ENCODE measurements at places on chromosomes 3 and 15. TPM values are rescaled to one million over a fixed set of nuclear protein-coding genes. Genes with fewer than 3 reads are reported as not detected.

CSPG5 gene
- 3.3 TPM for total RNA-seq

RHO gene
- total RNA-seq: not detected

ZNF80 gene
- total RNA-seq: not detected

LAMB2 gene
- 118 TPM for total RNA-seq

GRCh38 chr3:42033741-42034140, 57.4 kb upstream of the TRAK1 start:
- no peak for DNase-seq
- H3K27ac ChIP-seq: peak overlapping the region; percentile 44
- H3K36me3 ChIP-seq: 0 out of 2 replicates have a peak, but pooled peaks cover 12% of the 10 kb centered on the region
- H3K4me3 ChIP-seq: no peak overlapping the region

DNA sequence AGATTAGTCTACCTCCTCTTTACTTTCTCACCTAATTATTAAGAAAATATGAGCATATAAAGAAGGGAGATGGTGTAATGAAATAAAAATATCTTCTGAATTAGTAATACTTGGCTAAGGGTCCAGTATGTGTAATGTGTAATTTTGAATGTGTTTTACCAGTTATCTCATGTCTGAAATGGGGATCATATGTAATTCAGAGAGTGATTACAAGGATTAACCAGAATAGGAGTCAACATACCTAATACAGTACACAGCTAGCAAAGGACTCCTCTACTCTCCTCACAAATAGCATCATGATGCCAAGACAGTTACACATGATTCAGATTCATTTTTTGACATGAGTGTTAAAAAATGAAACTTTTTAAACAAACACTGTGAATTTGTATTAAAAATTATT, 570.4 kb downstream of the SI start:
- no peaks in the 10 kb centered on the region for H3K36me3 ChIP-seq
- no peak for DNase-seq
- H3K4me1 ChIP-seq: no peaks in the 10 kb centered on the region
- H3K27ac ChIP-seq: no peak overlapping the region

DNA sequence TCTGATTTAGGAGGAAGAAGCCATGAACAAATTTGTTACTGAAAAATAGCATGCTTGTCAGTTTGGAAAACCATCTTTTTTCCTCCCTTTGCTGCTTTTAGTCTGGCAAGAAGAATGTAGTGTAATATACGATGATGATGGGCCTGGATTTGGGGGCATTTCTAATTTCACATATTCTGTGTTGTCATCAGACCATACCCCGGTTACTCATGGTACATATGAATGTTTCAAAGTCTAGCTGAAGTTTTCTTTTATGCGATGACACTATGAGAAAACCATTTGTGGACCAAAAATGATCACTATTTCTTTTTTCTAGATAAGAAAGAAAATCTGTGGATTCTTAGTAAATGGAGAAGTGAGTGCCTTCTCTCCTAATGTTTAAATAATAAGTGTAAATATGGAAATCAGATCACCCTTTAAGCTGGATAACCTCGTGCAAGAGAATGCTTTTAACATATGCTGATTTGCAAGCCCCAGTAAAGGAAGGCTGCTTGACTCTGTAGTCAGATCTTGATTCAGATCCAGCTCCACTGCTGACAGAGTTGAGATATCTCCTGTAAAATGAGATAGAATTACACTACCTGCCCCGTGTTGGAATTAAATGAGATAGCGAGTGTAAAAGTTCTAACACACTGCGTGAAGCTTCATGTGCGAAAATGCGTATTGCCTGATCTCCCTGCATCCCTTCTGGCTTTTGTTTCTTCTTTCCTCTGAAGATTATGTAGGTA, 3.0 kb downstream of the MEF2A start:
- H3K27ac ChIP-seq: peak overlapping the region; percentile 60
- no peaks in the 10 kb centered on the region for H3K36me3 ChIP-seq
- H3K27me3 ChIP-seq: no peaks in the 10 kb centered on the region
- peak overlapping the region; percentile 99 for H3K4me3 ChIP-seq

GRCh38 chr3:48845170-48845569, 2.5 kb downstream of the PRKAR2A start:
- peaks cover 17% of the 10 kb centered on the region for H3K27me3 ChIP-seq
- DNase-seq: no peak
- peak overlapping the region; percentile 16 for H3K4me3 ChIP-seq
- H3K4me1 ChIP-seq: peaks cover 18% of the 10 kb centered on the region
- H3K27ac ChIP-seq: no peak overlapping the region

- no peak for DNase-seq
- peaks cover 12% of the 10 kb centered on the region for H3K4me1 ChIP-seq
- no peaks in the 10 kb centered on the region for H3K27me3 ChIP-seq
- H3K27ac ChIP-seq: 0 out of 2 replicates have a peak overlapping the region, but pooled peaks have one; percentile 46
Measured at GRCh38 chr15:100114100-100114499, 227.7 kb downstream of the ADAMTS17 start.

DNA sequence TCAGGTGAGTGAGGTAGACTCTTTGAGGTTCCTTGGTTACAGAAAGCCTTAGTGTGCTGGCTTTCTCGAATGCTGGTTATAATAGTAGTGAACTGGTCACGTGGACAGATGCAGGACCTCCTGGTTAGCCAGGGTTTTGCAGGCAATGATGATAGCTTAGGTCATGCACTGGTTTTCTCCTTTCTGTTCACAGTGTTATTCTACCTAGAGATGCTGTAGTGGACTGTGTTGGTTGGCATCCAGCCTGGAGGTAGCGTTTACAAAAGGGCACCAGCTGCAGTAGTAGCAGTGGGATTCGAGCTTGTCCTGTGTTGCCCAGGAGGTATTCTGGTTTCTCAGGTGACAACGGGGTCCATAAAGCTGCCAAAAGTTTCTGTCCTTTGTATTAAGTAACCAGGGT, 27.0 kb downstream of the PCCB start:
- H3K4me1 ChIP-seq: peaks cover 34% of the 10 kb centered on the region
- no peak for DNase-seq
- H3K36me3 ChIP-seq: peaks cover 37% of the 10 kb centered on the region
- no peak overlapping the region for H3K4me3 ChIP-seq
- peak overlapping the region; percentile 83 for H3K27ac ChIP-seq

DNA sequence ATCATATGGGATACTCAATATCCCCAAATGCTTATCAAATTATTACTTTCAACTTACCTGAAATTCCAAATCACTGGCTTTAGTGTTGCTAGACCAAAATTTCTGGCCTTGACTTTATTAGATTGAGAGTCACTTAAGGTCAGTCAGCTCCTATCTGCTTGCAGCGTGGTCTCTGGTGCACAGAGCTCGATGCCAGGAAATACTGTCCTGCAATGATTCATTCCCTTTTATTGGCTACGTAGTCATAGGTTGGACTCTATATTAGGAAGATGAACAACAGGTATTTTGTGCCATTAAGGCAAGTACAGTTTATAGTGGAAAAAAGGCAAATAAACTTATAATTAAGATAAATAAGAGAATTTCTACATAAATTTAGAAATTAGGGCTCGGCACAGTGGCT, 378.6 kb upstream of the MCTP2 start:
- no peaks in the 10 kb centered on the region for H3K27me3 ChIP-seq
- H3K4me1 ChIP-seq: peaks cover 14% of the 10 kb centered on the region
- H3K4me3 ChIP-seq: no peak overlapping the region
- DNase-seq: no peak
- H3K27ac ChIP-seq: no peak overlapping the region

Measured in WTC11 (cell line).